ENCODE measurements at places on chromosomes 5 and 9.
A peak's percentile ranks its signal among the peaks of the same experiment; 100 is the strongest.

GRCh38 chr5:127567026-127567768, 49.8 kb downstream of the PRRC1 start:
- DNase-seq: no peak

GRCh38 chr9:91948597-91949391, 1.2 kb downstream of the ROR2 start:
- peak; percentile 16 for DNase-seq

DNA sequence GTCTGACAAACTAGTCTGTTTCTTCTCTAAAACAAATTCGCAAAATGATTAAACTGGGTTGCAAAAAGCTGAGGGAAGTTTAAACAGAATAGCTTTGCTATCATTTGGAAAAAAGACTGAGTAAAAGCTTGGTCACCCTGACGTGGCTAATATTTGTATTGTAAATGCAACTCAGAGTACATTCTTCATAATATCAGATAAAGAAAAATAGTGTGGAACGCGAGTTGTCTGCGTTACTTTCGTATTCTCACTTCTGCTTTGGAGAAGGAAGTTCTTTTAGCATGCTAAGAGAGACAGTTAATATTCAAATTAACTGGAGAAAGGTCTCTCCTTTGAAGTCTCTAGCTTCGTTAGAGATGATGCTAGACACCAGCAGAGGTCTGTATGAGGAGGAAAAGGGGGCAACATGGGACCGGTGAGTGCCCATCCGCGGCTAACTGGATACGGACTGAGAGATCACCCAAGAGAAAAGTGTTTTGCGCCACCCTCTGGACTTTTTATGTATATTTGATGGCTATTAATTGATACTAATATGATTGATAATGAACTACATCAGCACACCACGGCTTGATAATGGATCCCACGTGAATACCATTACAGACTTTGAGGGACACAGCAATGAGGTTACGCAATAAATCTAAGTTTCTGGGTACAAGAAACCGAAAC, 2.9 kb upstream of the CNTRL start:
- DNase-seq: no peak

DNA sequence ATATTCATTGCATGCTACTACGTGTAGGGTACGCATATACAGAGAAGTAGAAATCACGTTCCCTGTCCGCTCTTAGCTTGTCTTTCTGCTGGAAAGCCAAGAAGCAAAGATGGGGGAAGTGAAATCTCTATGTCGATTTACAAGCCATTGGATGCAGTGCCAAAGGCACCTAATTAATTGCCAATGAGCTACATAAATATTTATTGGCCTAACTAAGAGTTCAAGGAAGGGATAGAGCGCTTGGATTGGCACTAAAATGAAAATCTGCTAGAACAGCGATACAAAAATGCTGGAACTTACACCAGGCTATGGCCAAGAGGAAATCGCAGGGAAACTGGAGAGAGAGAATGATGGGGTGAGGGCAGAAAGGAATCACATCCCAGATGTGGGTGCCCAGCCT, 10.8 kb downstream of the SMIM23 start:
- DNase-seq: no peak

DNA sequence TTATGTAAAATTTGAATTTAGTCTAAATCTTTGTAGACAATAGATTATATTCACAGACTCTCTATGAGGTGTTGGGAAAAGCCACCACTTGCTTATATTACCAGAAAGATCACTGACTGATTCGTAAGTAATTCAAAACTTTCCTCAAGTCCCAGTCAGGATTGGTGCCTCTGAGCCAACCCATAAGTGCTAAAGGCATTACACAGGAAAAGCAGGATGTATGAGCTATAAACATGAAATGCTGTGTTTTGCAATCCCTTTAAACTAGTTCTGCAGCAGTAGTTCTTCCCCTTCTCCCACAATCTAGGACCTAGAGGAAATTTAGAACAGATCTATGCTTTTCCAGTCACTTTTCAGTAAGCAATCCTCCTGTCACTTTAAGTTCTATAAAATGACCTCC, 48.0 kb downstream of the SHLD3 start:
- no peak for DNase-seq

DNA sequence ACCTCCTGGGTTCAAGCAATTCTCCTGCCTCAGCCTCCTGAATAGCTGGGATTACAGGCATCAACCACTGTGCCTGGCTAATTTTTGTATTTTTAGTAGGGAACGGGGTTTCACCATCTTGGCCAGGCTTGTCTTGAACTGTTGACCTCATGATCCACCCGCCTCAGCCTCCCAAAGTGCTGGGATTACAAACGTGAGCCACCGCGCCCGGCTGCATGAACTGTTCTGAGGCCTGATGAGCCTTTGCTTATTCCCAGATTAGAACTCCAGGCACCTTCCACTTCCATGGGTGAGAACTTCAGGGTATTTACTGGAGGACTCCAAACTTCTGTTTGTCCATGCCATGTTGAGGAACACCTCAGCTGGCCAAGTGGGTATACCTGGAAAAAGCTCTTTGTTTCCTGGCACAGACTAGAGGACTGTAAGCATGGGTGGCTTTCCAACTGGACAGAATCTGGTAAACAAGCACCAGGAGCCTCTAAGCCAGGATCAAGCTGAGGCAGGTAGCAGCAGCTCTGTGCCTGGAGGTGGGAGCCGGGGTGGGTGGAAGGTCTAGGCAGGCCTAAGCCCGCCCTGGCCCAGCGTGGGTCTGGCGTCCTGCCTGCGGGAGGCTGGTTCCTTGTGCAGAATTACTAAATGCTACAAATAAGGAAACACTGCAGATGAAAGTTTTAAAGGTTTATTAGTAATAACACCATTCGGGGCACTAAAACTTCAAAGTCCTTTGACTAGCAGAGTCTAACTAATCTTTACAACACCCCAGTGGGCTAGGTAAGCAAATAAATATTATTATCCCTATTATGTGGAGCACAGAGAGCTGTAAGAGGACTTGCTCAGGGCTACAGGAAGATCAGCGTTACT, 78.4 kb downstream of the SEMA5A start:
- no peak for DNase-seq

DNA sequence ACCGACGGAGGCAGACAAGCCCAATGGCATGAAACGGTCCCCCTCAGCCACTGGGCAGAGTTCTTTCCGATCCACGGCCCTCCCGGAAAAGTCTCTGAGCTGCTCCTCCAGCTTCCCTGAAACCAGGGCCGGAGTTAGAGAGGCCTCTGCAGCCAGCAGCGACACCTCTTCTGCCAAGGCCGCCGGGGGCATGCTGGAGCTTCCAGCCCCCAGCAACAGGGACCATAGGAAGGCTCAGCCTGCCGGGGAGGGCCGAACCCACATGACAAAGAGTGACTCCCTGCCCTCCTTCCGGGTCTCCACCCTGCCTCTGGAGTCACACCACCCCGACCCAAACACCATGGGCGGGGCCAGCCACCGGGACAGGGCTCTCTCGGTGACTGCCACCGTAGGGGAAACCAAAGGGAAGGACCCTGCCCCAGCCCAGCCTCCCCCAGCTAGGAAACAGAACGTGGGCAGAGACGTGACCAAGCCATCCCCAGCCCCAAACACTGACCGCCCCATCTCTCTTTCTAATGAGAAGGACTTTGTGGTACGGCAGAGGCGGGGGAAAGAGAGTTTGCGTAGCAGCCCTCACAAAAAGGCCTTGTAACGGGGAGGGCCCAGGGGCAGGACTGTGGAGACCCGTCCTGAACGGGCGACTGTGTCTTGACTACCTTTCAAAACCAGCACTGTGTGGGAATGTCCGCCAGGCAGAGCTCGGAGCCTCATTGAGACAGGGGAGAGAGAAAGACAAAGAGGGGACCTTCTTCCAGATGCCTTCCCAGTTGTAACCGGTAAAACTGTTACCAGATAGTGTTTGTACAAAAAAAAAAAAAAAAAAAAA, 29.9 kb downstream of the CD180 start:
- peak; percentile 56 for DNase-seq

DNA sequence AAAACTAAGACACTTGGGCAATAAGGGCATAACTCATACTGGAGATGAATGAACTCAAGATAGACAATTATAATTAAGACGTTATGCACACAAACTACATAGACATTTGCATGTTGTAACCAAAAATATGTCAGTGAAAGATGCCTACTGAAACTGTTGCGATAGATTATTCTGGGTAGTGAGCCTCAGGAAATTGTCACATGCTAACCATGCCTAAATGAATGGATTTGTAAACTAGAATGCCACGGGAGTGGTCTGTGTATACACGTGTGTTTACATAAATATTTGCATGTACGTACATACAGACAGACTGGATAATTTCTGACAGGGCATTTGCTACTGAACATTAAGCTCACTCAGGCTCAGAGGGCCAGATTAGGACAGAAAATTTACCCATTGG, 1.2 kb downstream of the NIPSNAP3B start:
- no peak for DNase-seq

DNA sequence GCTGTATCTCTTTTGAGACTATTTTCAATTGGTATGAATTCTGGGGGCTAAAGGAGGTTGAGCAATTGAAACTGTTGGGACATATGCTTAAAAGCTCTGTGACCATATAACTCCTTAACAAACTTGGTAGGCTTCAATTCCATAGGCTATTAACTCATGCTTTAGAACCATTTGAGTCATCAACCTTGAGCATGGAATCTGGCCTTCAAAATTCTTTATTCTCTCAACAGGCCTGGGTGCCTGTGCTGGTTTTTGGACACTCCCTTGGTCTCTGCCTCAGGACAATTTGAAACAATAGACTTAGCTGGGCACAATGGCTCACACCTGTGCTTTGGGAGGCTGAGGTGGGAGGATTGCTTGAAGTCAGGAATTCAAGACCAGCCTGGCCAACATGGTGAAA, 61.4 kb upstream of the EPB41L4A start:
- DNase-seq: no peak

- no peak for DNase-seq
Measured at GRCh38 chr9:133534346-133535291, at the start of gene ADAMTSL2. Gene ADAMTSL2, plus strand, starts transcription at chr9:133534704. Its CDS starts 2,009 bp downstream, at chr9:133536713.
